ENCODE measurements at places on chromosomes 16 and 17.
A peak's percentile ranks its signal among the peaks of the same experiment; 100 is the strongest.

GRCh38 chr16:83682868-83683235, 124.9 kb upstream of the HSBP1 start:
- DNase-seq, result no peak

DNA sequence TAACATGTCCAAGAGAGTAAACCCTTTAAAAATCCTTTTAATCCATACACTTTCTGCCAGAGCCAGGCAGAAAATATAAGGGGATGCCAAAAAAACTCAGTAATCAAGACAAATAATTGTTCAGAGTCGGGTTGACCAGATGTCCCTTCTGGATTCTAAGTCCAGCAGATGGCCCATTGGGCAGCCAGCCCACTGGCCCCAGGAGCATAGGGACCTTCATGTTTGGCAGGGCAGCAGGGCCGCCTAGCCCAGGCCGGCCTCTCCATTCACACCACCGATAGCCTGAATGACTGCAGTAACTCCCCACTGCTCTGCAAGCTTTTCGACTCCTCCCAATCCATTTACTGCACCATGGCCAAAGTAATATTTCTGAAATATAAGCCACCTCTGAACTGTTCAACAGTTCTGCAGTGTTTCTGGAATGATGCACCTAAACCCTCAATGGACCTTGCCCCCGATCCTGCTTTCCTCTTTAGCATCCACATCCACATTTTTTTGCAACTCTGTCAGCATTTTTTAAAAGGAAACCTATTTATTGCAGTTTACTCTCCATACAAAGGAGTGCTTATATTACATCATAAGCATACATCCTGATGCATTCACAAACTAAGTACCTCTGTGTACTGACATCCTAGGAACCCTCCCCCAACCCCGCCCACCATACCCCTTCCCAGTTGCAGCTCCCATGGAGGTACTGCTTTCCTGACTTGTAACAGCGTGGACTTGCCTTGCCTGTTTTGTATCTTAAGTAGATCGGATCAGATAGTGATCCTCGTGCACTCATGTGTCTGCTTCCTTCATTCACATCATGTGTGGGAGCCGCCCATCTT, 46.4 kb downstream of the LDHD start:
- peak; percentile 76 for DNase-seq

DNA sequence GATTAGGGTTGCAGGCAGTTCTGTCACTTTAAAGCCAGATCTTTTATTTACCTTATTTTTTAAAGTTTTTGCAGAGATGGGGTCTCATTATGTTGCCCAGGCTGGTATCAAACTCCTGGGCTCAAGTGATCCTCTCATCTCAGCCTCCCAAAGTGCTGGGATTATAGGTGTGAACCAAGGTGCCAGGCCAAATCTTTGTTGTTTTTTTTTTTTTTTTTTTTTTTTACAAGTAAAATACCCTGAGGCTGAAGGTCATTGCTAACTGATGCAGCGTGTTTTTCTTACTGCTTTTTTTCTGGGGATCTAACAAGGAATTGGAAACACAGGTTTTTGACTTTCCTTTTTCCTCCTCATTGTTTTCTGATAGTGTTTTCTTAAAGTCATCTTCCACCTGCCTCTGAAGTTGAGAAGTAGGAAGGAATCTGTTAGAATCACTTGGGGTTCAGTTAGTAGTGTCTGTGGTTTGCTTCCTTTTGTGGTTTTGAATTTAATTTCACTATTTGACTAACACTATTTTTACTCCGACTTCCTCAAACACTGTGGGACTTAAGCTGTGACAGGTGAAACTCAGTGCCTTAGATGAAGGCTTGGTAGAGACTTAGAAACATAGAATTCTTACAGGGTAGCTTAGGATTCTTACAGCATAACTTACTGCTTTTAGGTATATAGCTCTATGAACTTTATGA, 22.2 kb downstream of the CLTC start:
- DNase-seq, result no peak

- DNase-seq, result no peak
Measured at GRCh38 chr17:11825572-11826209, 171.6 kb downstream of the ZNF18 start.

- DNase-seq, result no peak
Measured at GRCh38 chr16:11413907-11414595, 68.8 kb downstream of the RMI2 start.

DNA sequence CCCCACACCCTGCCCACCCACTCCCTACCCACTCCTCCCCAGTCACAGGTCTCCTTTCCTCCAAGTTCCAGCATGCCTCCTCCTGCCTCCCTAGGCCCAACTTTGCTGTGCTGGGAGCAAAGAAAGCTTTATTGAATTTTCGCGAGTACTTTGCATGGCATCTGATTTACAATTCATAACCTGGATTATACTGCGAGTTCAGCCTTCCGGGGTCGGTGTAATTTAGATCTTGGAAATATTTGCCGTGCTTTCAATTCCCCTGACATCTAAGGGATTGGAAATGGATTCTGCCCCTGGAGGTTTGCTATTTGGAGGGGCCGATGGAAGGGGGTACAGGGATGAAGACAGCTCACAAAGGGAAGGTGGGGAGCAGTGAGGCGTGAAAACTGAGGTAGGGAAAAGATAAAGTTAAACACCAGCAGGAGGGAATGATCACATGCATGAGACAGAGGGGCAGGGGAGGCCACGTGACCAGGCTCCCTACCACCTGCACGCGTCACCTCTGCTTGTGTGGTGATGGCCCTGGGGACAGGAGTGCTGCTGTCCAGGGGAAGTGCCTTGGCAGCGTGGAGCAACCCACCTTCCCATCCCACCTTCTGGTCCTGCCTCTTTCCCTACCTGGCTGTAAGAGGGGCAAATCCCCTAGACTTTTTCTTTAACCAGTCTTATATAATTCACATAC, 132.3 kb upstream of the RPL38 start:
- DNase-seq, result no peak

DNA sequence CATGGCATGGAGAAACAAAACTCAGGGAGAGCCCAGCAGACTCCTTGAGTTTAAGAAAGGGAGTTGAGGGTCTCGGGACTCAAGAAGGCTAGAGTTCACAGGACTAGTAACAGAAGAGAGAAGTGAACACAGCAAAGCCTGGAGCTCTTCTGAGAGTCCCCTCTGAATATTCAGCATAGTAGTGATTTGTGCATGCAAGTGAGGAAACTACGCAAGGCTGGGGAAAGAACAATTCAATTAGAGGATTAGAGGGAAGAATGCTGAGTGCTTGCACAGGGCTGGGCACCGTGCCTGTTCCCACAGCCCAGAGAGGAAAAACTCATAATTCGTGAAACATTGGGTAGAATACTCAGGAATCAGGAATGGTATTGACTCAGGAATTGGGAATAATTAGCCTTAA, 540.0 kb upstream of the SALL1 start:
- no peak for DNase-seq

- no peak for DNase-seq
Measured at GRCh38 chr16:49075709-49076108, 205.9 kb downstream of the CBLN1 start.

- DNase-seq, result no peak
Measured at GRCh38 chr16:49468611-49469310, 95.2 kb downstream of the C16orf78 start.

- DNase-seq, result no peak
Measured at GRCh38 chr16:76970745-76971099, 220.3 kb upstream of the MON1B start.

DNA sequence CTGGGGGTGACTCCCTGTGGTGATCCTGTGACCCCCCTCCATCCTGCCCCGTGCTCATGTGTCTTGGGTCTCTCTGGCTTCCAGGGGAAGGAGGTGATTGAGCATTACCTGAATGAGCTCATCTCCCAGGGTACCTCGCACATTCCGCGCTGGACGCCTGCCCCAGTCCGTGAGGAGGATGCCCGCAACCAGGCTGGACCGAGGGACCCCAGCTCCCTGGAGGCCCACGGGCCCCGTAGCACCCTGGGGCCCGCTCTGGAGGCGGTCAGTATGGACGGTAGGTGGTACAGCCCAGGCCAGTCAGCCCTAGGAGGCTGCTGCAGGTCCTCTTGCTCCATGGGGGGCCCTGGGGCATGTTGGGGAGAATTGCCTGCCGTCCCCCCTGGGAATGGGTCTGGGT, 33.6 kb downstream of the SEC14L5 start:
- DNase-seq, result no peak

- DNase-seq, result no peak
Measured at GRCh38 chr16:84303023-84303422, 8.3 kb downstream of the WFDC1 start.

DNA sequence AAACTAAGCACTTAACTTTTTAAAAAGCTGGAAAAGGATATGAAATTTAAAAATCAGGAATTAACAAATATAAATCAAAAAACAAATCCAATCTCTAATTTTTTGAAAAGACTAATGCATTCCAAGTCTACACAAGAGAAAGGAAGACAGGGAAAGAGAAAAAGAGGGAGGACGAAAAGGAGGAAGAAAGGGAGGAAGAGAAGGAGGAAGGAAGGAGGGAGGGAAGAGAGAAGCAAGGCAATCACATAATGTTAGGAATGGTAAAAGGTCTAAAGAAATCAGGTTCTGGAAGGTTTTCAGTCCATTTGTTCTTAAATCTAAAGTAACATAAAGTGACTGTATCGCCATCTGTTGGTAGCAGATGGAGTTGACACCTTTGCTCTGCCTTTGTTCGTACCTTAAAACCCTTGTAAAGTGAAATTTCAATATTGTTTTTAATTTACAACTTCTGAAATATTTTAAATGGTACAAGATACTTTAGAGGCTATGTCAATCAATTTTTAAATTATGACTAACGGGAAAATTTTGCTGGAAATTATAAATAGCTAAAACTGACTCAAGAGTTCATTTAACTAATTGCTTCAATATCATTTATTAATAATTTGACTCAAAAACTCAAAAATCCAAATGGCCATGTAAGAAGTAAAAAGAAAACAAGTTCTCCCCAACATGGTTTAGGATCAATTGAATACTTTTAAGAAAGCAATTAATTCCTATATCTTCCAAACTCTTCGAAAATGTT, 20.4 kb upstream of the CDYL2 start:
- no peak for DNase-seq

DNA sequence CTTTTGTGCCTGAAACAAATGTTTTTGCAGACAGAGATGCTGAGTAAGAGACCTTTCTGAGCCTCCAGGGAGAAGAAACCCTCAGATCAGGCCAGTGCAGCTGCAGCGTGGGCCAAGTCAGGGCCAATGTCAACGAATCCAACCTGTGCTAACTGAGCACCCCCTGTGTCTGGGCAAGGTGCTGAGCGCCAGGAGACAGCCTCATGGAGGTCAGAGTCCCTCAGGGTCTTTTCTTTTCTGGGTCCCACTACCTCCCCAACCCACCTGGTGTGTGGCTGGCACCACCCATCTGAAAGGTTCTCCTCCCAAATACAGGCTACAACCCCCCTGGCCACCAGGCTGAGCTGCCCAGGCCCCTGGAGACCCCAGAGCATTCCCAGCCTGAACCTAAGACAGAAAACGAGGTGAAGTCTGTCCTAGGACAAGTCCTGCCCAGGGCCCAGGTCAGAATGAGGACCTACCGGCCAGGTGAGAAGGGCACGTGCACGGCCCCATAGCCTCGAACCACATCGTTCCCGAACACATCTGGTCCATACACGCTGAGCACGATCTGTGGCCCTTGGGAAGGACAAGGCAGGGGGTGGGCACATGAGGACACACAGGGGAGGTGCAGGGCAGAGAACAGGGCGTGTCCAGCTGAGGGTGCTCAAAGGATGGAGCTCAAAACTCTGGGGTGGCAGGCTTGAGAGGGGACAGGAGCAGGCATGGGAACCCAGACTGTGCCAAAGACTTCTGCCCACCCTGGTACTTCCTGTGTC, 15.0 kb downstream of the B9D1 start:
- no peak for DNase-seq

DNA sequence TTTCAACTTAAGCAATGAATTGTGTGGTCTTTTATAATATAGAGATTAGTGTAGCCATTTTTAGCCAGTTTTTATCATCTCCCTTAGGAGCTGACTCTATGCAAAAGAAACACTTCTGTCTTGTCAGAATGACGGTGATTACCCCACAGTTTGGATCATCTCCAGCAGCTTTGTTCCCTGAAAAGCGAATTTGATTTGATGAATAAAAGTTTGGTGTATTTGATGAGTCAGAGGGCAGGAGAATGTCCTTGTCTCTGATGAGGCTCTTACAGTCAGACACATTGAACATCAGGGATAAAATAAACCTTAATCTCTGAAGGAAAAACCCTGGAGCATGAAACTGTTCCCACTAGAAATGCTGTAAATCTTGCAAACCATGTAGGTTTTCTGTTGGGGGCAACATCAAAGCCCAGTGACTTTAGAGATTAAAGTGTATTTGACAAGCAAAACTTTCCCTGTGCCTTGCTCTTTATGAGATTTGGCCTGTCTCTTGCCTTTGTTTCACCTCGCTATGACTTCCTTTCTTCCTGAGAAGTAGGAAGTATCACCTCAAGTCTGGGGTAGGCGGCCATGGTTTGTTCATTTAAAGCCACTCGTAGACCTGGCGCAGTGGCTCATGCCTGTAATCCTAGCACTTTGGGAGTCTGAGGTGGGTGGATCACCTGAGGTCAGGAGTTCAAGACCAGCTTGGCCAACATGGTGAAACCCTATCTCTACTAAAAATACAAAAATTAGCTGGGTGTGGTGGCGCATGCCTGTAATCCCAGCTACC, 209.3 kb downstream of the FTO start:
- no peak for DNase-seq

DNA sequence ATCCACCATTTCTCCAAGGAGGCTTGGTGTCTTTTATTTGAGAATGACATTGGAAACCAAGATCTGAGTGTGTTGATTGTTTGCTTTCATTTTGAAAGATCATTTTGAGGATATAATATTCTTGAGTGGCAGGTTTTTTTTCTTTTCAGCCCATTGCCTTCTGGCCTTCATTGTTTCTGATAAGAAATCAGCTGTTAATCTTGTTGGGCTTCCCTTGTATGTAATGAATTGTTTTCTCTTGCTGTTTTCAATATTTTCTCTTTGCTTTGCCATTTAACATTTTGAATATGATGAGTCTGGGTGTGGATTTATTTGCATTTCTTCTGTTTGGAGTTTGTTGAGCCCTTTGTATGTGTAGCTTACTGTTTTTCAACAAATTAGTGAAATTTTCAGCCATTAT, 22.0 kb downstream of the PRSS54 start:
- no peak for DNase-seq

- no peak for DNase-seq
Measured at GRCh38 chr17:65271296-65271695, 134.1 kb downstream of the RGS9 start.

DNA sequence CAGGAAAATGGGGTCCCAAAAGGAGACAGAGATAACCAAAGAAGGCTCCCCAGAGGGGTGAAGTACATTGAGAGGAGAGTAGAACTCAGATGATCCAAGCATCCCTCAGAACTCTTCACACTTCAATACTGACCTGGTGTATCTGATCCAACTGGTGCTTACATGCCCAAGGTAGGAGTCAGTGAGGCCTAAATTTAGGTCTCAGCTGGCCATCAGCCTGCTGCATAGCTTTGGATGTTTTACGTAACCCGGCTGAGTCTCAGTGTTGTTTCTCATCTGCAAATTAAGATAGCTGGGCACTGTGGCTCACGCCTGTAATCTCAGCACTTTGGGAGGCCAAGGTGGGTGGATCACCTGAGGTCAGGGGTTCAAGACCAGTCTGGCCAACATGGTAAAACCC, 11.6 kb upstream of the GOSR2 start:
- DNase-seq, result no peak

All from cerebellar nuclear complex (tissue), 1 donor.